CD4-positive, alpha-beta T cell treated with Interleukin-12 subunit alpha and Interleukin-12 subunit beta, for 1 hour (primary cell): ENCODE measurements at places on chromosomes 7 and 10.

DNA sequence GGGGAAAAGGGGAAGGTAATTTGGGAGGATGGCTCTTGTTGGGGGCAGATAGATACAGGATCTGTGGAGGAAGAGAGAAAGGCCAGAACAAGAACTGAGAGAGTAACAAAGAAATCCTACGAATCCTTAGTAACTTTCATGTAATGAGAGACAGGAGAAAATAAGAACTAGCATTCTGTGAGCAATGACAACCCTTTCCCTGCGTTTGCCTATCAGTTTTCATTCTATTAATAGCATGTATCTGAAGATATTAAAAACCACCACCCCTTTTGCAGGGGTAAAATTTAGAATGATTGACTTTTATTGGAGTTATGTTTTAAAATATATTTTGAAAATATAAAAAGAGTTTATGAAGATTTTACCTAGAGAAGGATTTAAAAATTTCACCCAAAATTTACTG, 132.8 kb downstream of the ZEB1 start:
- no peak for DNase-seq

- DNase-seq: no peak
Observed at GRCh38 chr7:133502972-133503371, 250.1 kb downstream of the EXOC4 start.

DNA sequence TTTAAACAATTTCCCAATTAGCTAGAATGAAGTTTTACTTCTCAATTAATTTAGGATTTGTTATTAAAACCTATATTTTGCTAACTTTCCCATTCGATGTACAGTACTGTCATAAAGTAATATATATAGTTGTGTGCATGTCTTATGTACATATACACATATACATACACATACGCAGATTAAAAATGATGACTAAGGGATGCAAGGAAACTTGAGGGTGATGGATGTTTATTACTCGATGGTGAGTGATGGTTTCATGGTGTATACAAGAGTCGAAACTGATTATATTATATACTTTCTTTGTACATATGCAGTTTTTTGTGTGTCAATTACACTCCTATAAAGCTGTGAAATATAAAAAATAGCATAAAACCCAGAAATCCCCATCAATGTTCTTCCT, 248.2 kb downstream of the COBL start:
- DNase-seq: no peak

DNA sequence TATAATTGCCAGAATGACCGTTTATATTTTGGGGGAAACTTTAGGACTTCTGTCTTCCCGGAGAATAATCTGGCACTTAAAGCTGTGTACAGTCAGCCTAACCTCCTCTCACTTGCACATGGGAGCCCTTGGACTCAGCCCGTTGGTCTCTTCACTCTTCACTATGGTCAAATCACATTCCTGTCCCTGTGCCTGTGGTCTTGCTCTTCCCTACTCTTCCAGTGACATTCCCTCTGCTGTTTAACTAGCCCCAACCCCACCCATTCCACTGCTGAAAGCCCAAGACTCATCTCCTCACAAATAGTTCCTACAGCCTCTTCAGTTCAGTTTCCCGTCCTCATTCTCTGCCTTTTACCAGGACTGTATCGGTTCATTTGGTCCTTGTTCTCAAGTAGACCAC, 135.0 kb downstream of the DYNC1I1 start:
- DNase-seq: no peak

DNA sequence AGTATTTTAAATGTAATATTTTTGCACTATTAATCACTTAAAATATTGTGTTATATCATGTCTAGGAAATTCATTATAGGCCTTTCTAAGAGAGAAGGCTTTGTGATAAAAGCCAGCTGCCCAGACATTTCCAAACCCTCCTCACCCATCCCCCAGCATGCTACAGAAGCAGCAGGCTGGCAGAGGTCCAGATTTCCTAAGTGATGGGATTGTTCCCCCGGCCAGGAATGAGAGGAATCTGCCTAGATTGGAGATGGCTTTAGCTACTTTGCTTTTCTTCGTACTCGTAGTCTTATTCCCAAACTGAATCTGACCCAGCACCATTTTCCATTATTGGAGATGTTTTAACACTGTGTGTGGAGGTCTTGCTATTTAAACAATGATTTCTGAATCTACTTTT, 29.4 kb downstream of the CDK14 start:
- DNase-seq: no peak

GRCh38 chr7:33886149-33886623, 19.2 kb upstream of the BMPER start:
- DNase-seq: no peak

DNA sequence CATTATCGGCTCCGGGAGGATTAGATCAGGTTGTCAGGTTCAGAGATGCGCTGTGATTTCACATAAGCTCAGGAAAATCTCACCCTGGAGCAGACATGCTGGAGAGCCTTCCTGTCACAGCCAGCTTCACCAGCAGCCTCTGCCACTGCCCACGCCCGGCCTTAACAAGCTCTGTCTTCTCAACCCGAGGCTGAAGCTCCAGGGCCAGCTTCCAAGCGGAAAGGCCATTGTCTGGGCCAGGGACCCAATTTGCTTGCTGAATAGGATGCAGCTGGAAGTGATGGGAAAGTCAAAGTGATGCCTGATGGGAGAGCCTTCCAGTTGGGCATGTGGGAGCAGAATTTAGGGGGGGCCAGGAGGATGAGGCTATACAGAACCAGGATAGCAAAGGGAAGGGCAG, 36.3 kb downstream of the C10orf105 start:
- DNase-seq: no peak

- DNase-seq: no peak
Observed at GRCh38 chr7:28595076-28595475, 182.8 kb downstream of the CREB5 start.

GRCh38 chr7:67402280-67402679, 405.6 kb downstream of the TYW1 start:
- DNase-seq: no peak

GRCh38 chr7:45689011-45689796, 115.0 kb downstream of the ADCY1 start:
- DNase-seq: no peak

- no peak for DNase-seq
Observed at GRCh38 chr10:97406064-97406463, 4.9 kb upstream of the RRP12 start.

DNA sequence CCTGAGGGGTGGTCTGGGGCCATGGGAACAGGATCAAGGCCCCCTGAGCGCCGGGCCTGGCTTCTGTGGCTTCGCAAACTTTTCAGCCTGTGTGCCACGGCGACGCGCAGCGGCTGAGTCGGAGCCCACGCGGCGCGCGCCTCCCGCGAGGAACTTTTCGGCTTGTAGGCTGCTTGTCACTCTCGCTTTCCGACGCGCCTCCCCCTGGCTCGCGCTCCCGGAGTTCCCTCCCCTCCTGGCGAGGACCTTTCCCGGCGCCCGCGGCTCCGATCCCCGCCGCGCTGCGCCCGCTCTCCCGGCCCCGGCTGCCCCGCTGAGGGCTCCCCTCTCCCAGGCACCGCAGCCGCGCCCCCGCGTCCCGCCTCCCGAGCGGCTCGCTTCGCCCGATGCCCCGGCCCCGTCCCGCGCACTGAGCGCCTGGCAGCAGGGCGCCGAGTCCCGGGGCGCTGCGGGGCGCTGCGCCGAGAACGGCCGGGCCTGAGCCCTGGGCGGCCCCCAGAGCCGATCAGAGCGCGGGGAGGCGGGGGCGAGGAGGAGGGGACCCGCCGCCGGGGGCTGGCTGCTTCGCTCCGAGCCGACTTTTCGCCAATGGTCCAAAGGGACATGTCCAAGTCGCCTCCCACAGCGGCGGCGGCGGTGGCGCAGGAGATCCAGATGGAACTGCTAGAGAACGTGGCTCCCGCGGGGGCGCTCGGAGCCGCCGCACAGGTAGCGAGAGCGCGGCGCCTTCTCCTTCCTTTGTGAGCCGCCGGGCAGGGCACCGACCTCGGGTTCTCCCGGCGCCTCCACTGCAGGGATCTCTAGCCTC, at the start of gene CACNB2:
Gene CACNB2, plus strand, starts transcription at position 276 of the 808 bp plus-strand sequence.
- no peak for DNase-seq

DNA sequence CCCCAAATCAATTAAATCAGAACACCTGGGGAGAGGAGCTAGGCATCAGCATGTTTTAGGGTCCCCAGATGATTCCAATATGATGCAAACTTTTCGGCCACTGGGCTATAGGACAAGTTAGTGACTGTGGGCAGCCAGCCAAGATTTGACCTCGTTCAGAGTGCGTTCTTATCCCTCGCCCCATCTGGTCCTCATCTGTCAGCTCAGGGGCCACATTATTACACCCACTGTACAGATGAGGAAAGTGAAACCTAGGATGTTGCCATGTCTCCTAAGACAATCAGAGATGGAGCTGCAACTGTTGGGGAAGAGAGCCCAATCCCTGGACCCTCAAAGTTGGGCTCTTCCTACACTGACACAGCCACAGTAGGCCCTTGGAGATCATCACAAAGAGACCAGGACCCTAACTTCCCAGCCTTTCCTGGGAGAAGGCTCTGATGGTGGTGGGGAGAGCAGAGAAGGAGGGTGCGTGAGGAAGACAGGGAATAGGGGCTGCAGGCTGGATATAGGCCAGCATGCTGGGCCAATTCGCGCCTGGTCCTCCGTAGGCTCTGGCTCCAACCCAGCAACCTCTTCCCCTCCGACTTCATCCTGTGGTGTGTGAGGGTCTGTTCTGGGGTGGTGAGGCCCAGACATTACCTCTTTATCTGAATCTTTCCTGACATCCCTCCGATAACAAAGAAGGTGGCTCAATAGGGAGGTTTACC, 109.4 kb upstream of the ZMIZ1 start:
- no peak for DNase-seq

GRCh38 chr7:124751027-124751426, 14.6 kb downstream of the GPR37 start:
- no peak for DNase-seq

DNA sequence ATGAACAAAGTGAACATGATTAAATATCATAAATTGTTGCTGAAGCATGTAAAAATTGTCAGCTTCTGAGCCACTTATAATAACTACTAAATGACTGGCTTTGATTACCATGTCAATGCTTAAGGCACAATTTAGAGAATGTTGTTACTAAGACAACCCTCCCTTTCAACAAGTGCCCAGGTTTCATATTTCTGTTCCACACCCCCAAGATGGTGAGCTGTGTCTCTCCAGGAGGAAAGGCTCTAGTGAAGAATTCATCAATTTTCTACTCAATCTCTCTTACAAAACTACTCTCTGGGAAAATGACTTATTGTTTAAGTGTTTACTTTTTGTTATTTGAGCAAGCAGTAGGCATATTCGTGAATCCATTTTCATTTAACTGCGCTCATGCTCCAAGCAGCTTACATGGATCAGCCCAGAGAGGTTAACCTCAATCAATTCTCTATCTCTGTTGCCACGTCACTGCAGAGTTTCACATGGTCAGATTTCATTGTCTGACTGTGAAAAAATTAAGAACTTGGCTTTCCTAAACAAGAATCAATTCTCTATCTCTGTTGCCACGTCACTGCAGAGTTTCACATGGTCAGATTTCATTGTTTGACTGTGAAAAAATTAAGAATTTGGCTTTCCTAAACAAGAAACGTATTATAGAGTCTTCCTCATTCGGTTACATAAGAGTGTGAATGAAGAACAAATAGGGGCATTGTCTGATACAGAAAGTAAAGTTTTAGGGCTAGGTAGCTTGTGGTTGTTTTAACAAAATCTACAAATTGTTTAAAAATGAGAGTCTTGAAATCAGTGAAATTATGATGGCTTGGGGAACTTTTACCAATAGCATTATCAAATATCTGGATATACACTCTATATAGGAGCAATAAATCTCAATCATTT, 49.7 kb downstream of the CCDC71L start:
- no peak for DNase-seq

DNA sequence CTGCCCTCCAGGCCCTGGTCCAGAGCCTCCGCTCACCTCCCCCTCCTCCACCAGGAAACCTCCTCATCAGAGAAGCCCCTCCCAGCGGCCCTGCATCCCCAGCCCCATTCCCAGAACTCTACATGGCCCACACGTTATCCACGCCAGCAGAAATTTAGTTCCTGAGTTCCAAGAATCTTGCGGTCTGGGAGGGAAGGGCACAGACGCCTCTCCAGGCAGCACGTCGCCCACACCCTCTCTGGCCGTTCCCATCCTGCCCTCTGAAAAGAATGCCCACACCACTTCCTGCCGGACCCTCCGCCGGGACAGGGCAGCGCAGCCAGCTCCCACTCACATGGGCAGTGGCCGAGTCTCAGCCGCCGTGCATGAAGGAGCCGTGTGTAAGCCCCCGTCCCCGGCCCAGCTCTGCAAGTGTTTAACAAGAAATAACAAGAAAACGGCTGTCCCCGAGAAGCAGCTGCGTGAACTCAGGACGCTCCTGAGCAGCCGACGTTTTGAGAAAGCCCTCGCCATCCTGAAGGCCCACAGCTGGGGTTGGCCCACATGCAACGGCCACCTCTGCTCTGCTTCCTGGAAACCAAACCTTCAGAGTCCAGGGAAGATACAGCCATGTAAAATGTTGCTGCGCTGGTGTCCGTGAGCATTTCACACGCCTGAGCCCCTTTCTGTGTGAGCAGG, 17.4 kb downstream of the ADGRA1 start:
- no peak for DNase-seq

- no peak for DNase-seq
Observed at GRCh38 chr7:50752422-50752821, 30.3 kb downstream of the GRB10 start.

DNA sequence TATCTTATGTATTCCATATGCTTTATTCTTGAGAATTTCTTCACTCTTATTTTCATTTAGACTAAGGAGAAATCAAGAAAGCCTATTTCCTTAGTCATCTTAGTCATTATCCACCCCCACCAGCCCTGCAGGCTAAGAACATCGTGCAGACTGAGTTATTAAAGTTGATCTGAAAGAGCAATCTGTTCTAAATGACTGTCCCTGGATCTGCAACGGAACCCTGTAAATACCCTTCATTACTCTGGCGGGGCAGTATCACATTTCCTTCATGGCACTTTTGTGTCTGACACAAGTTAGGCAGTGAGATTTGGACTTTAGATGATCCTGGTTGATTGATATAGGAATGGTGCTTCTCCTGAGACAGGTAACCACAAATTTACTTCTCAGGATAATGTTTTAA, 3.5 kb upstream of the MYPN start:
- no peak for DNase-seq

DNA sequence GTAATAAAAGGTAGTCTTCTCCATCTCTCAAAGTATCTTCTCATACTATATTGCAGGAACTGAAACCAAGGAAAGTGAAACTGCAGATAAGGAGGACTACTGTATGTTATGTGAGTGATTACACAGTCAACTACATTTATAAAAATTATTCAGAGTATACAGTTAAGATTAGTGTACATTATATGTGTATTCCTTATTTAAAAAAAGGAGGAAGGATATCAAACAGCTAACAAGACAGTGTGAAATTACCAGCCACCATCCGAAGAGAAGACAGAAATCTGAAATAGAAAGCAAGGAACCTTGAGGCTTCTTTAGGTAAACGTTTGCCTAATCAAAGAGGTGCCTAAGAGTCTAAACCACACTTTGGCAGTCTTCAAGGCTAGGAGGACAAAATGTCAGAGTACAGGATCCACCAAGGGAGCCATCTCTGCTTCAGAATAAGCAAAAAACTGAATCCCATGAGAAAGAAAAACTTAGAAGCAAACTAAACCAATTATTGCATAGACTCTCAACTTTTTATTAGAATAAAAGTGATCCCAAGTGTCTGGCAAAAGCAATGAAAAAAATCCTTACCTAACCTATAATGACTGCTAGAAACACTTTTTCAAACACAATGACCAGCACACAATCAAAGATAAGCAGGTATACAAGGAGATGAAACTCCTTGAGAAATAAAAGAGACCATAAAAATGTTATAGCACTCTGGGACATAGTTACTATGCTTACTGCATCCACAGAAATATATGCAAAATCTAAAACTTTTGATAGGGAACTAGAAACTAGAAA, 6.4 kb downstream of the USP6NL start:
- no peak for DNase-seq
